Peyer's patch (tissue), 4 donors: ENCODE measurements at places on chromosomes 11 and 22. TPM values are rescaled to one million over a fixed set of nuclear protein-coding genes. Genes with fewer than 3 reads are reported as not detected.

OR4A47 gene
- total RNA-seq, result not detected

GRCh38 chr22:30265823-30266444 lies 717 bp downstream of the OSM start:
- peak; percentile 88 for DNase-seq

DNA sequence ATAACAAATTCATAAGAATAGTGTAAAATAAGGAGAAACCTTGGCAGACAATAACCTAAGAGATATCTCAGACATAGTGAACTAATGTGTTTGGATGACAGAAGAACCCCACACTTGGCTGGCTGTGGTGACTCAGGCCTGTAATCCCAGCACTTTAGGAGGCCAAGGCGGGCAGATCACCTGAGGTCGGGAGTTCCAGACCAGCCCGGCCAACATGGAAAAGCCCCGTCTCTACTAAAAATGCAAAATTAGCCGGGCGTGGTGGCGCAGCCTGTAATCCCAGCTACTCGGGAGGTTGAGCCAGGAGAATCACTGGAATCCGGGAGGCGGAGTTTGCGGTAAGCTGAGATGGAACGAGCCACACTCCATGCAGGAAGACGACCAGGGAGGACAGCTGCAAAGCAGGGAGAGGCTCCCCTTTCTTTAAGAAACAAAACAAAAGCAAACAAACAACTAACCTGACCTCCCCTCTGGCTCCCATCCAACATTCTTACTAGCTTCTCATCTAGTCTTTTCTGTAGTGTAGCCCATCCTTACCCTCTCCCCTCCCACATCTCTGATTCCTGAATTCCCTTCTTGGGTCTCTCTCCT lies 84.2 kb downstream of the ZNF280B start:
- DNase-seq, result no peak

DNA sequence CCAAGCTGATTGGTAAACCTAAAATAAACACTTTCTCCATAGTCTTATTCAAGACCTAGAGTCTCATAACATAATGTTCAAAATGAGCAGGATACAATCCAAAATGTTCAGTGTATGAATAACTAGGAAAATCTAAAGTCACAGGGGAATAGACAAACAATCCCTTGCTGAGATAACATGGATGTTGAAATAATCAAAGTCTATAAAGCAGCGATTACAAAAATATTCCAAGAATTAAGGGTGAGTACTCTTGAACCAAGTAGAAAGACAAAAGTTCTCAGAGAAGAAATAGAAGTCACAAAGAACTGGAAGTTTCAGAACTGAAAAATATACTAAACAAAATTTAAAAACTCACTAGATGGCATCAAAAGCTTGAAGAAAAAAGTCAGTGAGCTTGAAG lies 561.0 kb downstream of the INSC start:
- DNase-seq, result no peak

- DNase-seq, result no peak
Observed at GRCh38 chr11:78429209-78429608, 11.6 kb upstream of the GAB2 start.

DNA sequence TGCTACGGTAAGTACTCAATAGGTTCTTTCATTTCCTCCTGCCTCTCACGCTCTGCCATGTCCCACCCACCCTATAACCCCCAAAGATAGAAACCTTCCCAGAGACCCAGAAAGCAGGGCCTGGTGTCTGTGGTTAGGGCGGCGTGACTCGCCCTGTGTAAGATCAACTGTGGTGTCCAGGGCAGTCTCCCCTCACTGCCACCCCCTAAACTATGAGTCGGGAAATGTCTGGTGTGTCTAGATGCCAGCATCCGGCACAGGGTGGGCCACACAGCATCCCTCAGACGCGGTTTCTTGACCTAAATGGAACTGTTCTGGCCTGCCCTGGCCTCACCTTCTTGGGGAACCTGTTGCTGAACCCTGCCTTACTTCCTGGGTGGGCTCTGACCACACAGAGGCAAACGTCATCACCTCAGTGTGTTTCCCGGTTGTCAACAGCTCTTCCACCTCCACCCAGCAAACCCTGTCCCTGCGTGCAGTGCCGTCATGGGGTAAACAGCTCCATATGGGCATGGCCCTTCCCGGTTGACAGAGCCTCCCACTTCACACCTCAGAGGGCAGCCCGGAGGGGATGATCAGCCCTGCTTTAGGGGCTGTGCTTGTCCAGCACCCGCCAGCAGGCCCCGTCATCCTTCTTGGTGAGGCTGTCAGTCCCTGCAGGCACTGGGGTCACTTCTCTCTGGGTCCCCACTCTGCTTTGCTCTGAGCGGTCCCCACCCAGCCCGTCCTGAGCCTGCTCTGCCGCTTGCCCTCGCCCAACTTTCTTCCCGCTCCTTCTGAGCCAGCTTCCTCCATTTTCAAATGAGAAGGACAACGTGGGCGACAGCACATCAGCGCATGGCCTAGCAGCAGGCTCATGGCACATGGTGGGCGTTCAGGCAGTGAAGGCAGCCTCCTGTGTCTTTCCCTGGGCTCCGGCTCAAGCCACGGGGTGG lies 6.0 kb downstream of the WNT11 start:
- no peak for DNase-seq

DNA sequence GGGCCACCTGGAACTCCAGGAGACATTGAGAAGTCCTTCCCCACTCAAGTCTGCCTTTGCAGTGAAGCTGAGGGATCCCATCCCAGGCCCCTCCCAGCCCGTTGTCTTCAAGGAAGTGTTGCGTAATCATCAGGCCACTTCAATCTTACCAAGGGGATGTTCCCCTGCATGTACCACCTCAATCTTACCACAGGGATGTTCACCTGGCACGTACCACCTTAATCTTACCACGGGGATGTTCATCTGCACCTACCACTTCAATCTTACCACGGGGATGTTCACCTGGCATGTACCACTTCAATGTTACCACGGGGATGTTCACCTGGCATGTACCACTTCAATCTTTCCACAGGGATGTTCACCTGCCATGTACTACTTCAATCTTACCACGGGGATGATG lies 108.0 kb upstream of the SYN3 start:
- no peak for DNase-seq

C11orf16 gene
- total RNA-seq, result not detected

DNA sequence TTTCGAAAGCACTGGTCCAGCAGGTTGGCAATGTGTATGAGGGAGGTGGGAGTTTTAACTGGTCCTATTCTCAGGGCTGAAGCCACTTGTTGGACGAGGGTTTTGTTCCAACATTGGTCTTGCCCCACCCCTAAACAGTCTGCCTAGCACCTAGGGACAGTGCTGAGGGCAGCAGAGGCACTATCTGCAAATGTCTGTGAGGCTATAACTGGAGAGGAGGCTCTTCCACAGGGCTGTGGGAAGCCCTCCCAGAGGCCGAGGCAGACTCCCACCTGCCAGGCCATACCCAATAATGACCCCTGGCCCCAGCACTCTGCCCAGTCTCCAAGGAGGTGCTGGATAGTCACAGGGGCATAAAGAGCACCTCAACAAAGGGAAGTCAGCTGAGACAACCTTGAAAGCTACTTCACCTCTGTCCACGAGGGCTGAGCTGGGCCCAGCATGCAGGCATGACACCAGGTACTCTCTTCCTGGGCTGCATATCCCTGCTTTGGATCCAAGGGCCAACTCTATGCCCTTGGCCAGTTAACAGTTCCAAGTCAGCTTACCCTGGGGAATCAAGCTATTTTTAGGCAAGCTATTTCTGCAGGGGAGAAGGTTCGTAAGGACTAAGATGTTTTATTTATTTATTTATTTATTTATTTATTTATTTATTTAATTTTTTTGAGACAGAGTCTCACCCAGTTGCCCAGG lies 40.2 kb upstream of the SLC25A1 start:
- DNase-seq, result no peak

RIBC2 gene
- total RNA-seq, result 0.85 TPM

GRCh38 chr11:118907051-118908042 lies 18.4 kb downstream of the BCL9L start:
- DNase-seq, result peak; percentile 91

- DNase-seq, result no peak
Observed at GRCh38 chr11:119179983-119180382, 5.3 kb upstream of the NHERF4 start.

- DNase-seq, result peak; percentile 34
Observed at GRCh38 chr11:61567286-61568061, 13.4 kb downstream of the SYT7 start.

OR52E8 gene
- total RNA-seq, result not detected

TSSK2 gene
- total RNA-seq, result not detected
